ENCODE measurements at places on chromosomes 7 and 10.

- no peak for DNase-seq
Observed at GRCh38 chr10:93160829-93161228, 87.1 kb downstream of the CYP26A1 start.

- no peak for DNase-seq
Observed at GRCh38 chr7:141455723-141456122, 95.5 kb upstream of the AGK start.

DNA sequence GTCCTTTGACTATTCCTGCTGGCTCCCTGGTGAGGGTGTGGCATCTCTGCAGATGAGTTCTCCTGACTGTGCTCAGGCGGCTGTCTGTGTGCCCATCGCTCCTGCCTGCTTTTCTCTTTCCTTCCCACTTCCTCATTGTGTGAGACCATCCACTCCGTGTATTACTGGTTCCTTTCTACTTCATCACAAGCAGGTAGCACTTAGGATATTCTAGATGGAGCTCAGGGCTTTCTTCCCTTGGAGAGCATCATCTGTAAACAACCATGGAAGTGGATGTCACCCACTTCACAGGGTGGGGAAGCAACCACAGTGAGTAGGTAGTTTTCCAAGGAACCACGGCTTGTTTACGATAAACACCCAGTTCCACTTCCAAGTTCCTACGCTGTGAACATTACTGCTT is 15.7 kb downstream of the DNAJB6 start:
- DNase-seq: no peak

GRCh38 chr10:17229967-17230682 is 2.1 kb downstream of the VIM start:
- DNase-seq: peak; percentile 86

GRCh38 chr10:31520986-31521831 is 202.2 kb downstream of the ZEB1 start:
- DNase-seq: no peak

- DNase-seq: no peak
Observed at GRCh38 chr10:6161921-6162320, 40.8 kb upstream of the PFKFB3 start.

GRCh38 chr10:95532536-95532935 is 28.6 kb downstream of the SORBS1 start:
- DNase-seq: no peak

- DNase-seq: no peak
Observed at GRCh38 chr10:117432866-117433265, 57.6 kb upstream of the PDZD8 start.

- no peak for DNase-seq
Observed at GRCh38 chr7:41996381-41997035, 240.5 kb downstream of the GLI3 start.

- no peak for DNase-seq
Observed at GRCh38 chr10:113681533-113682470, 2.1 kb downstream of the CASP7 start.

DNA sequence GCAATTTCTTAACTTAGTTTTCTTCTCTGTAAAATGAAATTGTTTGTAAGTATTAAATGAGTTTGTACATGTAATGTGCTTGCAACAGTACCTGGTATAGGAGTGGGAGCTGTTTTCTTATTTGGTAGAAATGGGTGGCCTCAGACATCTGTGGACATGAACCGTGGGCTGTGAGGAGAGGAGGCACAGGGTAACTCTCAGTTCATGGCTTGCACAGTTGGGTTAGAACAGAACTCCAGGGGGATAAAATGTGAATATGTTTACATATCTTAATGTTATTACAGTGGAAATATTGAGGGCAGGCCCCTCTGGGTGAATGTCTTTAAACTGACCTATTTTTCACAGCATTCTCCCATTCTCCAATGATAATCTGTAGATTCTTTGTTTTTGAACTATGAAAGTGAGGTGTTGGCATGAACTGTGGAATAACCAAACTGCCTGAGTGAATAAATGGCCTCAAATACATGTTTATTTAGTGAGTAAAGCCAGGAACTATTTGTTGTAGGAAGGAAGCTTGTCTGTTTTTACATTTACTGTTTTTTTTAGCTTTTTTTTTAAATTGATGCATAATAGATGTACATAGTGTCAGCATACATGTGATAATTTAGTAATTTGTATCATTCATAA is 2.6 kb downstream of the ABCA13 start:
- no peak for DNase-seq

DNA sequence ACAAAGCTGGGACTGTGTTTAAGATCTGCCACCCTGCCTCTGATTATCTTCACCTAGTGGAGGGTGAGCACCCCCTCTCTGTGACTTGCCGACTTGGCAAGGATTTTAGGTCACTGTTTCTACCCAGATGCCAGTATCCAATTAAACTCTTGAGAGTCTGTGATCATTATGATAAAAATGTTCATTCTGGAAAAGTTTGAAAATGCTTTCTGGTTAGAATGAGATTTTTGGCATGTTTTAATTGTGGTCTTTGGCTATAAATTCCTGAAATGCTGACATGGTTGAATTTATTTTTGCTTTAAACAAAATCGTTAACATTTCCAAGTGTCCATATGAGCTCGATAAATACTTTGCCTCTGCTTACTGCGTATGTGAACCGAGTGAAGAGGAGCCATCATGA is 221.4 kb downstream of the BICC1 start:
- no peak for DNase-seq

DNA sequence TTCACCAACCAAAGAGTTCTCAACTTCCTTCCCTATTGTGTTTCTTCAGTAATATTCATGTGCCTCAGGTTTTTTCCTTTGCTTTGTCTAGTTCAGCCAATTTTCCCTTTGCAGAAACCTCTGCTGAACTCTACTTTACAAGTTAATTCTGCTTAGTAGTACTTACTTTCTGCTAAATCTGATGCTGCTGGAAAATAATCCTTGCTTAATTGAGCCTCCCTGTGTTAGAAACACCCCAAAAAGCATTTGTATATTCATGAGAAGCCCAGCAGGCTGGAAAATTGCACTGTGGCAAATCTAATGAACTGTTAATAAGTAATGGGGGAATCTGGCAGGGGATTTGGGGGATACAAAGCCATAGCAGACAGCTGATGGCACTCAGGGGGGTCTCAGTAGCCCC is 78.5 kb downstream of the CDCA7L start:
- no peak for DNase-seq

GRCh38 chr7:50940621-50941020 is 157.9 kb upstream of the GRB10 start:
- DNase-seq: no peak

GRCh38 chr7:156638443-156639077 is 2.0 kb upstream of the RNF32 start:
- no peak for DNase-seq

DNA sequence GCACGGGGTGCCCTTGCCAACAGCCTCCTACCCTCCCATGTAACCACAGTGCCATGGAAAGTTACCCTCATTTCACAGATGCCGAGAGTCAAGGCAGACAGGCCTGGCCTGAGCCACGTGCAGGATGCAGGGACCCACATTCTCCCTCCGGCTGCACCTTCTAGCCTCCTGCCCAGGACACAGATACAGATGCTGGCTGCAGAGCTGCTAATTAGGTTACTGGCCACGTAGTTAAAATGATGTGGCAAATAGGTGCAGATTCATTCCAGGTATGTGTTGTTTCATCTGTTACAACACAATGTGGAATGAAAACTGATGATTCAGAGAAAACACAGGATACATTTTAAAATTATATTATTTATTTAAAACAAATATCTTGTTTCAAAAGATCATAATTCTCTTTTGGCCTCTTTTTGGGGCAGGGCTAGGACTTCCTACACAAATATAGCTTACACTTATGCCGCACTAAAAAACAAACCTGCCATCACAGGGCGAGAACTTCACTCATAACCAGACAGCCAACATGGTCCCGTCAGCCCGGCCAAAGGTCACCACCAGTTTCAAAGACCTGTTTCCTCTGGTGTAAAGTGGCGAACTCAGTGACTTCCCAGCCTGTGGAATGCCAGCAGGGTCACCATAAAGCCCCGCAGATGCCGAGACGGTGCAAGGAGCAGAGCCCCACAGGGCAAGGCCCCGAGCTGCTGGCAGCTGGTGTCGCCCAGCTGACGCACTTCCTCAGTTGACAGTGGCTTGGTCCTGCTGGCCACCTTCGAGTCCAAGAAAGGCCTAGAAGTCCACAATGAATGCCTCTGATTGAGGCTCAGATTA is 83.5 kb downstream of the TNS3 start:
- DNase-seq: no peak

GRCh38 chr10:29962166-29962850 is 97.1 kb downstream of the JCAD start:
- DNase-seq: no peak

GRCh38 chr7:142460402-142461117 is 202.7 kb upstream of the PRSS58 start:
- DNase-seq: no peak

GRCh38 chr7:158488181-158488971 is 99.2 kb downstream of the PTPRN2 start:
- no peak for DNase-seq

- no peak for DNase-seq
Observed at GRCh38 chr10:92119340-92119739, 171.5 kb downstream of the CPEB3 start.

DNA sequence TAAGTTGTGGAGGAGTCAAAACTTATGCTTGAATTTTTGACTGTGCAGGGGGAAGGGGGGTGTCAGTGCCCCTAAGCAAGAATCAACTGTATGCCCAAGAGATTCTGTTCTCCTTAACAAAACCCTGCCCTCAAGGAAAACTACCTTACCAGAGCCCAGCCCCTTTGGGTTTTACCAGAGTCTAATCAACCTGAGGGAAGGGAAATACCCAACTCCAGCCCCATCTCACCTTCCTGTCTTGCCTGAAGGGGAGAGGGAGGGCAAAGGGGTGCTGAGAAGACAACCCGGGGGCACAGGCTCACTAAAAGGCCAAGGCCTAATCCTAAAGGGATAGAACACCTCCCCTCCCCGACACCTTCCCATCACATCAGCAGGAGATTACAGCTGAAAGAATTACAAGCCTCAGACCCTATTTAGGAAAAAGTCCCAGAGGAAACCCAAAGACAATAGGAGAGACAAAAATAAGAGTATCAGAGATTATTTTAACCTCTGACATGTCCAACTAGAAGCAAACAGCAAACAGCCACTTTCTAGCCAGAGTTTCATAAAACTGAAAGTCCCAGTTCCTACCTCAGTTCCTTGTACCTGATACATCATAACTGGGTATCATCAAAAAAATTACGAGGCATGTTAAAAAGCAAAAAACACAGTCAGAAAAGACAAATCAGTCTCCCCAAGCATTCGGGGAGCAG is 26.8 kb upstream of the C7orf33 start:
- DNase-seq: no peak

GRCh38 chr7:142581341-142581740 is 167.9 kb upstream of the PRSS1 start:
- DNase-seq: no peak

- peak; percentile 22 for DNase-seq
Observed at GRCh38 chr7:26153823-26154783, 2.1 kb downstream of the NFE2L3 start.

DNA sequence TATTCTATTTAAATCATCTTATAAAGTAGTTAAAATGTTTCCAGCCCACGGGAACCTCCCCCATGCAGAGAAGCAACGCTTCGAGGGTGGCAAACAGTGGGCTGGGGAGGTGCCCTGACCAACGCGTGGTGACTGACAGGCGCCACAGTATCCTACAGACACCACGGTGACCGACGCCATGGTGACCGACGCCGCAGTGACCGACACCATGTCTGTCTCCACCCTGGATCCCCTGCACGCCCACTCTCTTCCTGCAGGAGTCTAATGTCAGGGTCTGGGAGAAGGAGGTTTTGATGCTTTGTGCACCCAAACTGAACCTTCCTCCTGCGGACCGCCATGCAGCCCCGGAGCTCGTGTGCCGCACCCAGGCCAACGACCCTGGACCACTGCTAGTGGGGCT is 464.4 kb downstream of the PTPRN2 start:
- DNase-seq: no peak

- DNase-seq: no peak
Observed at GRCh38 chr10:132523561-132524442, 13.8 kb upstream of the INPP5A start.

GRCh38 chr10:67269828-67270227 is 344.0 kb downstream of the LRRTM3 start:
- DNase-seq: no peak

DNA sequence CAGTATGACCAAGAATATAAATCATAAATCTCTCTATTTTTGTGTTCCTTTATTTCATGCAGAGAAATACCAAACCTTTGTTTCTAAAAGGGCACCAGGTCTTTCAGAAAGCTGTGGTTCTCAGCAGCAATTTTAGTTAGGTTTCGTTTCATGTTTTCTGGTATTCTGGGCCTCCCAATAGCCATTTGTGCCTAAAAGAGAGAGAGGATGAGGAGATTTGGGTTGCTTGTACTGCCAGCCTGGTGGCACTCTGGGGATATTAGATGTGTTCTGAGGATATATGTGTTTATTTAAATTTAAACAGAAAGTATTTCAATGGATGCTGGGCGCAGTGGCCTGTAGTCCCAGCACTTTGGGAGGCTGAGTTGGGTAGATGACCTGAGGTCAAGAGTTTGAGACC is 471.7 kb downstream of the AUTS2 start:
- no peak for DNase-seq

DNA sequence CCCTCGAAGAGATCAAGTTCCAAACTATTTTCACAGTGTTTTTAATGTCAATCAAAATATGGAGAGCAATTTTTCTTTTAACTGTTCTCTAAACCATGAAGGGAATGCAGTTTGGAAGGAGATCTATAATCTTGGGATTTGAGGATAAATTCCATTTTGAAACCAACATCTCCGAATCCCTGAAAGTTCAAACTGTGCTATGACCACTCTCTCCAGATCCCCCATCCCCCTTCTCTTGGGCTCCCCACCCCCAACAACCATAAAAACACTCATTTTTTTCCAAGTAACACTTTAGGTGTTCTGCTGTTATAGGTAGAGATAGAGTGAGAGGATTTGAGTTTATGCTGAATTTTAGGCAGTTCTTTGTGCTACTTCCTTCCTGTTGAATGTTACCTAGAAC is 1.7 kb downstream of the CALD1 start:
- no peak for DNase-seq

DNA sequence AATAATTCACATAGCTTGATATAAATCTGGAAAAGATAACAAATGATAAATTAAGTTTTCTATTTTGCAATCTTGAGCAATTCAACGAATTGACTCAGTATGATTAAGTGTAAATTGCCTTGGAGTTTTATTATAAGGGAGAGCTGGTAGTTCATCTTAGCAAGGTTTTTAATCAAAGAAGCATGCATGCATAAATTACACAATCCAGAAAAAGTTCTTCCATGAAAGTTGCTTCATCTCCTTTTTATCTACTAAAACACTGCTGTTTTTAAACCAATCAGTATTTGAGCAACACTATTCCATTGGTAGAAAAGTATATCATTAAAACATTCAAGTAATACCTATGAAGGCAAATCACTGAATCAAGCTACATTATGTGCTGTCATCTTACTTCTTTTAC is 47.6 kb downstream of the POT1 start:
- no peak for DNase-seq

- no peak for DNase-seq
Observed at GRCh38 chr7:108480311-108480710, 24.1 kb upstream of the NRCAM start.

DNA sequence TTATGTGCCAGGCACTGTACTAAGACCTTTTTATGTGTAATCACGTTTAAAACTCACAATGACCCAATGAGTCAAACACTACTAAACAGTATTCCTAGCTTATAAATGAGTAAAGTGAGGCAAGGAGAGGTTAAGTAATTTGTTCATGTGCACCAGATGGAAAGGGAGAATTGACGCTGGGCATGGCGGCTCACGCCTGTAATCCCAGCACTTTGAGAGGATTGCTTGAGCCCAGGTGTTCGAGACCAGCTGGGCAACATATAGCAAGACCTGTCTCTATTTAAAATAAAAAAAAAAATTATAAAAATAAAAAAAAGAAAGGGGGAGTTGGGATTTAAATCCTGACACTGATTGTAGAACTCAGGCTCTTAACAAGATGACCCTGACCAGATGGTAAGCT is 46.7 kb upstream of the DLG5 start:
- DNase-seq: no peak

Measured in activated T-cell treated with anti-CD3 and anti-CD28 coated beads for 48 hours (primary cell).